ENCODE measurements at places on chromosomes 1 and 21. TPM values are rescaled to one million over a fixed set of nuclear protein-coding genes. Genes with fewer than 3 reads are reported as not detected.

The KRTAP25-1 gene
- total RNA-seq: not detected

The OVAAL gene
- not detected for total RNA-seq

The PLA2G2C gene
- 0.31 TPM for total RNA-seq

The SAMD13 gene
- total RNA-seq: 4.5 TPM

The KCNJ9 gene
- not detected for total RNA-seq

The FMN2 gene
- 0.06 TPM for total RNA-seq

The BTBD19 gene
- 16.5 TPM for total RNA-seq

The SPTA1 gene
- total RNA-seq: 0.28 TPM

The INSRR gene
- total RNA-seq: 0.35 TPM

DNA sequence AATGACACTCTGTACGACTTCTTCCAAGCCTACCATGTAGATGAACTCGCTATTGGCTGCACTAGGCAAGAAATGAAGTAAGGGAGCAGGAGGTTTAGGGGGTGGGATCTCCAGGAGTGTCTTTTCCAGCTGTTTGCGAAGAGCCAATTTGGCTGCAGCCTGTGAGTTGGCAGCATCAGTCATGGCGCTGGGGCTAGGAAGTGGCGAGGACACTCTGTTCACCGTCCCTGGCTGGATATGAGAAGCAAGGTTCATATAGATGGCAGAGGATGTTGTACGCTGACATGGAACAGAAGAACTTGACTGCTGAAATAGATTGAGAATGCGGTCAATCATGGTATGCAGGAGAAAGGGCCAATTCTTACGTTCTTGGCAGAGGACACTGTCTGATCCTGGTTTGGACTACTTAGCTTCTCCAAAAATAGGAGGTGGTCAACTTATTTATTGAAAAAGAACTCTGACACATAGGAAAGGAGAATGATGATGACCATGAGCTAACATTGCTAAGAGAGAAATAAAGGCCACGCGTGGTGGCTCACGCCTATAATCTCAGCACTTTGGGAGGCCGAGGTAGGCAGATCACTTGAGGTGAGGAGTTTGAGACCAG lies 41.2 kb downstream of the SLC27A3 start:
- DNase-seq: no peak

- DNase-seq: no peak
Measured at GRCh38 chr21:26506956-26507355, 66.1 kb downstream of the CYYR1 start.

DNA sequence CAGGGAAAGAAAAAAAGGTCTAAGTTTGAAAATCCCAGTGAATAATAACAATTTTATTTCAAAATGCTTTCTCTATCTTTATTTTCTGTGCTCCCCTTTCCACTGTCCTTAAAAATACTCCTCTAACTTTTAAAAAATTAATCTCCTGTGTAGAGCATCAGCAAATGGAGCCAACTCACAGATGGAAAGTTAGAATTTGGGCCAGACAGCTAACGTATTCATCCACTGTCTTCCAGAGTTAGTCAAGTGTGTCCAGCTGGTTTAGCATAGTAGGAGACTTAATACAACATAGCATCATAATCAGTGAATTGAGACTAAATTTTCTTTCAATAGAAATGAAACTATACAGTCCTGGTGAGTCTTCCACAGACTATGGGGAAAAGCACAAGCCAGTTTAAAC lies 419.0 kb upstream of the LRRC7 start:
- DNase-seq: no peak

GRCh38 chr21:45091550-45092322 lies 17.4 kb downstream of the ADARB1 start:
- DNase-seq: no peak

DNA sequence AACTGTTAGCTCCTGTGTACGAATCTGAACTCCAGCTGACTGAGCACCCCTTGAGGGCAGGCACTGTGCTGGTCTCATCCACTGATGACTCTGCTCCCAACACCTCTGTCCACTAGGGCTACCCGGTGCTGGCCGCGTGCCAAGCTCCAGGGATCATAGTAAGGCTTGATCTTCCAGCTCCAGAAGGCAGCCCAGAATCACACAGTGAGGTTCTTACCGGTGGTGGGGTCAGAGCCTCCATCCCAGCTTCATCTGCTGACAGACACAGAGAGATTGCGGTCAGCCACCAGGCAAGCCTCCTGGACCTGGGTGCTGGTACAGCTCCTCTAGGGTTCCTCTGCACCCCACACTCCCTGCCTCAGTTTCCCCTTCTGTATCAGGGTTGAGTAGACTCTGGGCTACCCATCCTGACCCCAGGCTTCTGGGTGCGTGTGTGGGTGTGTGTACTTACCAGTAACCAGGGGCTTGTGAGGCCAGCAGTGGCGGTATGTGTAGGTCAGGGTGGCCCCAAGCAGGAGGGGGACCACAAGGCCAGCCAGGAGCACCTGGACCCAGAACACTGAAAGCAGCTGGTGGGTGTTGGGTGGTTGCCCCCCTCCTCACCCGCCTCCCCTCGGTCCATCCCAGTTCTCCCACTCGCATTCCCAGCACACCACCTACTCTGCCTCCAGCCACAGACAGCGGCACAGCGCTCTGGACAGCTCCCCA lies 3.4 kb downstream of the TNFRSF25 start:
- DNase-seq: peak; percentile 66

DNA sequence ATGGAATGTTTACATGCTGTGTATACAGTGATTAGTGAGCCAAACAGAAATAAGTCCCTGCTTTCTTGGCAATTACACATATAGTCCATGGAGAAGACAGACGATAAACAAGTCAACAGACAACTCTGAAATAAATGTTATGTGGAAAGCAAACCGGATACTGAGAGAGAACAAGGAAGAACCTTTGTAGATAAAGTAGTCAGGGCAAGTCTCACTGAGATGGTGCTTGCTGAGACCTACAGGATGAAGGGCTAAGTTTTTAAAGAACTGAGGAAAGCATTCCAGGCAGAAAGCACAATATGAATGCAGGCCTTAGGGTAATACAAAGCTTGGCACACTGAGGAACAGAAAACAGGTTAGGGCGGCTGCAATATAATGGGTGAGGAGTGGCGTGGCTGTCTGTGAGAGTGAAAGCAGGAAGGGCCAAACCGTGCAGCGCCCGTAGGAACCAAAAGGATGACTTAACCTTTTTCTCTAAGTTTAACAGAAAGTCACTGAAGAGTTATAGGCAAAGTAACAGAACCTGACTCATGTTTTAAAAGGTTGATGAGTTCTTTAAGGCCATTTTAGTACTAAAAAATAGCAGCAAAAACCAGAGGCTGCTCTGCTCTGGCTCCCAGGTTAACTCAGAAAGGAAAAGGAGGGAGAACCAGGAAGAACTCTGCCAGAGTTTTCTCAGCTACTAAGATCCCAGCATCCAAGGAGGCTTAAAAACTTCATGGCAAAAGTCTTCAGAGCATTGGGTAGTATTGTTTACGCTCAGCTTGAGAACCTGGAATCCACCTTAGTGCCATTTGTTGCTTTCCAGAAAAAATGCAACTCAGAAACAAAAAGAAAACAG lies 8.7 kb upstream of the TTF2 start:
- no peak for DNase-seq

DNA sequence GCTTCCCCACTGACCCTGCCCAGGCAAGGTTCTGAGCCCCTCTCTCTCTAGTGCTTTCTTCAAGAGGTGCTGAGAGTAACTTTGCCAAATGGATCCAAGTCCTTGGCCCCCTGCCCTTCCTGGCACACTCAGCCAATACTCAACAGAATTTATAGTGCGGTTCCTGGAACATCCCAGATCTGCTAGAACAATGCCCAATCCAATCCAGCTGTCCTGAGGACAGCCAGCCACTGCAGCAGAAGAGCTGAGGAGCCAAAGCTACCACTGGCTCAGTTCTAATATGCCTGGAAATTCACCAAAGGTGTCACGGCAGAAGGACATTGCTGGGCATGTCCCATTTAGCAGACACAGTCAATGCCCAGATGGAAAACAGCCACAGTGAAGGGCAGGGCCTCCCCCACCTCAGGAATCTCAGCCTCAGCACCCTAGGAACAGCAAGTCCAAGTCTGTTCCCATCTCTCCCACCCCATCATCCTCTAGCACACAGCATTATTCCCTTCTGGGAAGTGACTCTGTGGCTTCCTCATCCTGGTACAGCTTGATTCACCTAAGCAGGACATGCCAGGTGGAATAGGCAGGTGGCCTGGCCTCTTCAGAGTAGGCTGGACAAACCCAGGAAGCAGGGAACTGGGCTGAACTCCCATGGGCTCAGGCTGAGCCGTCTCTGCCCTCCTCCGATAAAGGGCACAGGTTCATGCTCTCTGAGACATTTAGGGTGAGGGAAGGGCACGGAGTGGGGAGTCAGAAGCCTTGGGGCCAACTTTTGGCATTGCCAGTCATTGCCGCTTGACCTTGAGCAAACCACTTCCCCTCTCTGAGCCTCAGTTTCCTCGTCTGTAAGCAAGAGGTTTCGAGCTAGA lies 24.6 kb downstream of the PMVK start:
- DNase-seq: no peak

- DNase-seq: no peak
Measured at GRCh38 chr1:92759361-92759760, 25.5 kb downstream of the EVI5 start.

DNA sequence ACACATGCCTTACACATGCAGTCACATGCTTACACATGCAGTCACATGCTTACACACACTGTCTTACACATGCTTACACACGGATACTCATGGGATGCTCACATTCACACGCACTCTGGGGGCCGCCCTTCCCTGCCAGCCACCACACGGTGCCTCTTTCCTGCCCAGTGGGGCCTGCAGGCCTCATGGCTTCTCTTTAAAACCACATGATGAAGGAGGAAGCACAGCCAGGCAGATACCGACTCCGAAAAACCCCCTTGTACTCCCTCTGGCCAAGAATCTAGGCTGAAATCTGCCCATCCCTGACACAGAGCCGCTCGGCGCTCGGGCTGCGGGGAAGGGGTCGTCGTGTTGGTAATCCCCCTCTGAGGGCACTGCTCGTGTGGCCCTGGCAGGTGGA lies 113.0 kb downstream of the PRDM16 start:
- DNase-seq: no peak

DNA sequence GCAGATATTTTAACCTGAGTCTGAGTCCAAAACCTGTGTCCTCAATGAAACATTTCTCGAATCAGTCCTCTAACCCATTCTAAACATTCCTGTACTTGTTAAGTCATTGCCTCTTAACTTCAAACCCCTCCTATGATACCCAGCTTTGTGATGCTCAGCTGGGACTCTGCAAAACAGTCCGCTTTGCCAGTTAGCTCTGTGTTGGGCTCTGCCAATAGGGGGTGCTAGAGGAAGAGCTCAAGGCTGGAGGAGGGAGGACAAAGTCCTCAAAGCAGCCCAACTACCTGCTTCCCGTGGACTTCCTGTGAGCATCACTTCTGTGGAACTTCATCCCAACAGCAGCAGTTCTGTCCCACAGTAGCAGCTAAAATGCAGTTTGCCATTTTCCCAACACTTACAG lies 38.1 kb upstream of the SYT14 start:
- DNase-seq: no peak

DNA sequence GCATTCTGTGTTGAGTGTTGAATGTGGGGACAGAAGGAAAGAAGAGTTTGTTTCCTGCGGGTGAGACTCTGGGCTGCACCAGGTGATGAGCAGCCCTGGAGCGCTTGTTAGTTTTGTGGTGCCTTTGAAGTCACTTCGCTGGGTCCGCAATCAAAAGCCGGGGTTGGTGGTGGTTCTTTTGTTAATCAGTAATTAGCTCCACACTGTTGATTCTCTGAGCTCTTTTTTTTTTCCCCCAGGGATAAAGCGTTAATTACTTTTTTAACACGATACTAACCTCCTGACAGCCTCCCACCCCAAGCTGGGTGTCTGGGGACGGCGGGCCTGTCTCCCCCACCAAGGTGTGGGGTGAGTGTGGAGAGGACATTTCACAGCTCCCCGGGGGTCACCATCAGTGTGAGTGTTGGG lies 56.6 kb downstream of the AGPAT3 start:
- DNase-seq: peak; percentile 69

- no peak for DNase-seq
Measured at GRCh38 chr1:115710859-115711624, 57.5 kb downstream of the CASQ2 start.

DNA sequence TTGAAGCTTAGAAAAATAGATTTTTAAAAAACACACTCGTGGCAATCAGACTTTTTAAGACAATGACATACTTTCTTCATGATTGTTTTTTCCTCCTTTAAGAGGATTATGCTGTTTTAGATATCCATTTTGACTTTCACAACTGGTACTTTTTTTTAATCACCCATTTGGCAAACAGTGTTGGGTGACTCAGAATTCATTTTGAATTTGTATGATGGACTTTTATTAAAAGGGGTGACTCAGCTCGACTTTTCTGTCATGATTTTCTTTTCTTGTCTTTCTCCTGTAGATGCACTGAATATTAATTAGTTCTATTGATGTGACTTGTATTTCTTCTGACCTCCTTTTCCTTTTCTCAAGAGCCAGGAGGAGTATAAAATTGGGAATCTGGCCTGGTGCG lies 44.7 kb downstream of the FMN2 start:
- no peak for DNase-seq

GRCh38 chr1:208520438-208521099 lies 276.4 kb upstream of the PLXNA2 start:
- no peak for DNase-seq

DNA sequence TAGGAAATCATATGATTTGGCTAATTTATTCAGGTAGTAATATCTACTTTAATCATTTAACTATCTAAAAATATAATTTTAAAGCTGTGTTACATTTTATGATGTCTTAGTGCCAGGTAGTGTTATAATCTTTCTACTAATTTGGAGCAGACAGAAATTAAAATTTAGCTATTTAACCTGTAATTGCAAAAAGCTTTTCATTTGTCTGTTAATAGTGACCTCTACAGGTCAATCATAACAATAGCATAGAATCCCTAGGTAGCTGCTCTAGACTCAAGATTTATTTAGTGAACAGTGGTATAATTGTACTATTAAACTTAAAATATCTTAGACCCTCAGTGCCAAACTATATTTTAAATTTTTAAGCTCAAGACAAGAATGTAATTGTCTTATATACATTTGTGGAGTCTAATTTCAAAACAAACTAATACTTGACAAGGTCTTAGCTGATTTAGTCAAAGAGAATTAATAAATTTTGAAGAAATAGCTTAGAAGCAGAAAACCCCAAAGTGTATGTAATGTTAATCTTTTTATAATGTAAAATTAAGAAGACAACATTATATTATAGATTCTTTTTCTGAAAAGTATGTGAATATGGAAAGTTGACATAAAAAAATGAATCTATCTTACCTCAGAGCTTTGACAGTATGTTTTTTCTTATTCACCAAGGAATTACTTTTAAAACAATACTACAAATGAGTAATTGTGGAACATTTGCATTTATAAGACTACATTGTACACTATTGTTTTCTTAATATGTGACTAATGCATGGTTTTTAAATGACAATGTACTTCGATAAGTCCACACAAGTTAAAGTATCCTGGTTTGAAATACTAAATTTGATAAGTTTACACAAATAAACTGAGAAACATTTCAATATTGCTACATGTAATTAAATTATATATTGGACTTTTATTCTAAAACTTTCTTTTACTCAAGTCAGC lies 64.1 kb upstream of the RNPC3 start:
- no peak for DNase-seq

GRCh38 chr1:160116283-160117147 lies 956 bp downstream of the ATP1A2 start:
- no peak for DNase-seq

Data from kidney (tissue), 22 donors.